ENCODE measurements at places on chromosomes 6 and 20.

DNA sequence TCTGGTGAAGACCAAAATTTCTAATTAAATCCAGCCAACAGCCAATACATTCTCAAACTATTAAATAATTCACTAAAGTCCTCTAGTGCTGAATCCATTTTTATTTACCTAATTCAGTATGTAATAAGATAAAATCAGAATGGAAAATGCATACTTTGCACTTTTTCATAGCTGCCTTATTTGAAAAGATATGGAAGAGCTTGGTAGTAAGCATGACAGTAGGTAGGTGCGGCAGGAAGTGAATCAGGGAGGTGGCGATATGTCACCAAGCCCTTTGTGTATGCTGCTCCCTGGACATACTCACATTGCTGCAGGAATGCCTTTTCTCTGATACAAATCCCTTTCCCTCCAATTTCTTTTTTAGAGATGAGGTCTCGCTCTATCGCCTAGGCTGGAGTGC lies 10.2 kb upstream of the TGM3 start:
- no peak for DNase-seq

DNA sequence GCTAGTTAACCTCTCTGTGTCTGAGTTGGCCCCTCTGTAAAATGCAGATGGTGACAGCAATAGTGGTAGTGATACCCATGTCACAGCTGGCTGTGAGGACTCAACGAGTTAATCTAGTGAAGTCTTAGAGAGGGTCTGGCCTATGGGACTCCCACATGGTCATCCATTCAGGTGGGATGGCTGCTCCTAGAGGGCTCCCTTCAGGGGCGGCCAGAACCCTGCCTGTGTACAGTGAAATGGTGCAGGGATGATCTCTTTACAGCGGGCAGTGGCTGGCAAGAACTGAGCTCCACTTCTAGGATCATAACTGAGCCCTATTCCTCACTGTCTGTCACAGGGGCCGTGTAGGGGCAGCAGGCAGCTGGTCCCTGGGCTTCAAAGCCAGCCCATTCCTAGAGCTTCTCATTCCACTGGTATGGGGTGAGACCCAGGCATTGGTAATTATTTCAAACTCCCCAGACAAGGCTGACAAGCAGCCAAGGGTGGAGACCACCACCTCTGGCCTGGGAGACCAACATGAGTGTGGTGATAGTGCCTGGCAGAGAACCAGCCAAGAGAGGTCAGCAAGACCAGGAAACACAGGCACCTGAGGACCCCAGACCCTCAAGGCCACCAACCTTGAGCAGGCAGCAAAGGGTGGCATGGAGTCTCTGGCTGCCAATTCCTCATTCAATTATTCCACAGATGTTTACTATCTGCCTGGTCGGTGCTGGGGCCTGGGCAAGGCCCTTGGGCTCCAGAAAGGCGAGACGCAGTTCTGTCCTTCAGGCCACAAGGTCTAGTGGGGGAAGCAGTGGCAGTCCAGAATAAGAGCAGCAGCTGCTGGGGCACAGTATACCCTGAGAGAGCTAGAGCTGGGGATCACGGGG lies 103.4 kb downstream of the MRPL14 start:
- DNase-seq = no peak

- DNase-seq = peak; percentile 43
Observed at GRCh38 chr6:52416629-52417151, 3.5 kb upstream of the EFHC1 start.

DNA sequence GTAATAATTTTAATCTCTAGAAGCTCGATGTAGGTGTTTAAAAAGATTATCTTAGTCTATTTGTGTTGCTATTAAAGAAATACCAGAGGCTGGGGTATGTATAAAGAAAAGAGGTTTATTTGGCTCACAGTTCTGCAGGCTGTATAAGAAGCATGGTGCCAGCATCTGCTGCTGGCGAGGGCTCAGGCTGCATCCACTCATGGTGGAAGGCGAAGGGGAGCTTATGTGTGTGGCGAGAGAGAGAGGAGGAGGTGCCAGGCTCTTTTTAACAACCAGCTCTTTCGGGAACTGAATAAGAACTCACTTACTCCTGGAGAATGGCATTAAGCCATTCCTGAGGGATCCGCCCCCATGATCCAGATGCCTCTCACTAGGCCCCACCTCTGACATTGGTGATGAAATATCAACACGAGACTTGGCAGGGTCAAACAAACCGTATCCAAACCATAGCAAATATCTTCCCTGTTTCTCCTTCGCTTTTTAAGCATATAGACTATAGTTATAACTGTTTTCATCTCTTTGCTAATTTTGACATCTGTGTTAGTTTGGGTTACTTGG lies 24.5 kb downstream of the CHMP4B start:
- DNase-seq = no peak

GRCh38 chr6:91449539-91449938 lies 862.7 kb upstream of the MAP3K7 start:
- DNase-seq = no peak

GRCh38 chr6:53750052-53750650 lies 44.7 kb upstream of the LRRC1 start:
- no peak for DNase-seq

- no peak for DNase-seq
Observed at GRCh38 chr20:12410783-12411182, 493.1 kb downstream of the BTBD3 start.

- no peak for DNase-seq
Observed at GRCh38 chr20:48489046-48489463, 338.7 kb downstream of the PREX1 start.

DNA sequence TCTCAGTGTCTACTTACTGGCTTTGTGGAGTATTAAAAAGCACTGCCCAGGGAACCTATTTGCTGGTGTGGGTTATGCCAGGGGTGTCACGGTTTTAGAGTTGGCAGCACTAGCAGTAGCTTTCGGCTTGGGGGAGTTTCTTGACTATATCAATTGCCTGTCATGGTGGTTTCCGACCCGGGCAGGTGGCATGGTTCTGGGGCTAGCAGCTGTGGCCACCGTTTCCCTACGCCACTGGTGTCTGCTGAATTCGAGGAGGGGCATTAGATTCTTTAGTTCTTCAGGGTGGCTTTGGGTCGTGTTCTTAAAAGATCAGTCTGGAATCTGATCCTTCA lies 55.6 kb upstream of the FOXC1 start:
- DNase-seq = no peak

GRCh38 chr20:20220134-20220533 lies 147.8 kb upstream of the INSM1 start:
- no peak for DNase-seq

DNA sequence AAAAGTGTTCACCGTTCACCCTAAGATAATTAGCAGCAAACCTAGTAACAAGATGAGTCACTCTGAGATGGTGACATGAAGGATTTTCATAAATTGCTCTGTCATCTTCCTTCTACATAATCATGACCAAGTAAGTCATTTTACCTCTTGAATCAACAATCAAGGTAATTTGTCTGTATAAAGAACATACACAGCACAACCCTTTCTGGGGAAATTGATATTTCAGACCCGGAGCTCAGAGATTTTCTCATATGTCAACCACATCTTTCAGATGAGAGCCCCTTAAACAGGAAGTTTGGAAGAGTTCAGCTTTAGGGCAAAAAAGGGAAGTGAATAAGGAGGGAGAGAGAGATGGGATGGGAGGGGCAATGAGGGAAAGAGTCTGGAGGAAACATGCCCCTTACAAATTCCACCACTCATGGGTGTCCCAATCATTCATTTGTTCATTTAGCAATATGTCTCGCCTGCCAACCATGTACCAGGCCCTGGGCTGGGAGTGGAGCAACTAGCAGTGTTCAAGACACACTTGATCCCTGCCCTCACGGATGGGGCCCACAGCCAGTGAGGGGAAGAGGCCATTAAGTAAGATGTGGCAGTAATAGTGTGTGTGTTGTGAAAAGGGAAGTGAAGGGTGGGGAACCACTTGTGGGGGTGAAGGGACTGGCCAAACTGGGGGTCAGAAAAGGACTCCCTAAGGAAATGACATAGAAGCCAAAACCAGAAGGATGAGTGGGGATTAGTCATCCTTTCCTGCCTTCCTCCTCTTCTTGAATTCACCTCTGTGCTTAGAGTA lies 190.9 kb downstream of the MAFB start:
- peak; percentile 97 for DNase-seq

GRCh38 chr6:7846966-7847818 lies 63.4 kb downstream of the TXNDC5 start:
- DNase-seq = no peak

DNA sequence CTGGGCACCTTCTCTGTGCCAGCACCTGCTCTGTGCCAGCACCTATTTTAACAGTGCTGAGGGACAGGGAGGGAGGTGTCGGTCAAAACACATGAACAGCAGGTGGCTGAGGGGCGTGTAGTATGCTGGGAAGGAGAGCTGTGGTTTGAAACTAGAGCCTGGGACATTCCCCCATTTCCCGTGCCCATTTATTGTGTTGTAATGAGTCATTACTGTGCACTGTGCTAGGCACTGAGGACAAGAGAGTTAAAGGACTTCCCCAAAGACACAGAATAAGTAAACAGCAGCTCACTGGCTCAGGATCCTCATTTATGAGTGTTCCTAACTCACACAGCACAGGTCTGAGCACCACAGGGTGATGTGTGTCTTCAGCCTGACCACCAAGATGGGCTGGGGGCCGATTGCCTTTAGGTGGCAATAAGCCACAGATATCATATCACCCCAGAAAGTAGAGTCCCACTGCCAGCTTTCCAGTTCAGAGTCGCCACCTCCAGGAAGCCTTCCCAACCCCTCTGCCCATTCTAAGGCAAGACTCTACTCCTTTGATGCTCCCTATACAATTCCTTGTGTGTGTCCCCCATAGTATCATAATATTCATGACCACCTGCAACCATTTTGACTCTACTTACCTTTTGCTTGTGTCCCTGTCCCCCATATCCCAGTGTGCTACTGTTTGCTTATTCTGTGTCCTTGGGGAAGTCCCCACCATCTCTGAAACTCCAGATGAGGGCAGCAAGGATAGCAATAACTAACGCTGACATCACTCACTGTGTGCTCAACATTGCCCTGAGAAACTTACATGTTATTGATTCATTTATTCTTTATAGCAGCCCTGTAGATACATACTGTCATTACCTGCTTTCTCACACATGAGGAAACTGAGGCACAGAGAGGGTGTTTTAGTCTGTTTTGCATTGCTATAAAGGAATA lies 87.3 kb downstream of the TOX2 start:
- no peak for DNase-seq

DNA sequence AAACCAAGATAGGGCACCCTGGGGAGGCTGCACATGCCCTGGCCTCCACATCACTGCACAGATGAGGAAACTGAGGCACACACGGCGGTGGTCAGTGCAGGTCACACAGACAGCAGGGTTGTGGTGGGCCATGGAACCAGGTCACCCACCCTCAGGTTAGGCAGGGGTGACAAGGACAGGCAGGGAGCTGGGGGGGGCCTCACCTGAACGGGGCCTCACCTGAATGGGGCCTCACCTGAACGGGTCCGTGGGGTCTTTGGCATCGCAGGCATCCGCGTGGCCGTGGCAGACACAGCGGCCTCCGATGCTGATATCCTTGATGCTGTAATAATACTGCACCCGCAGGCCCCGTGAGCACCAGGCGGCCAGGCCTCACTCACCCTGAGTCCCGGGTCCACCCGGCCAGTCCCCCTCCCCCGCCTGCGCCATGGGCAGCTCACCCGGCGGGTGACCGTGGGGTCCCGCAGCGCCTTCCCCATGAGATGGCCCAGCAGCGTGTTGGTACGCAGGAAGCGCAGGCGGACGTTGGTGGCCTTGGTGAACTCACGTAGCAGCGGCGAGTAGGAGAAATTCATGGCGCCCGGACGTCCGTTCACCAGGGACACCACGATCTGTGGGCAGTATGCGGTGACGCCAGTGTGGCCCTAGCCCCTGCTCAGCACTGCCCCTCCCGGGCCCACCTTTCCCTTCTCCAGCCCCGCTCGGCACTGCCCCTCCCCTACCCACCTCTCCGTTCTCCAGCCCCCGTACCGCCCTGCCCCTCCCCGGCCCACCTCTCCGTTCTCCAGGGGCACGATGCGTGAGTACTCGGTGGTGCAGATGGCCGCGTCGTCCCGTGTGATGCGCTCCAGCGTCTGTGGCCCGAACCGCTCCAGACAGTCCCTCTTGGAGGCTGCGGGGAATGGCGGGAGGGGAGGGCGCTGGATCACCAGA lies 15.4 kb downstream of the LAMA5 start:
- no peak for DNase-seq

- DNase-seq = no peak
Observed at GRCh38 chr6:83792846-83793245, 60.3 kb upstream of the RIPPLY2 start.

- DNase-seq = peak; percentile 97
Observed at GRCh38 chr20:44646641-44647274, 4.7 kb downstream of the ADA start.

DNA sequence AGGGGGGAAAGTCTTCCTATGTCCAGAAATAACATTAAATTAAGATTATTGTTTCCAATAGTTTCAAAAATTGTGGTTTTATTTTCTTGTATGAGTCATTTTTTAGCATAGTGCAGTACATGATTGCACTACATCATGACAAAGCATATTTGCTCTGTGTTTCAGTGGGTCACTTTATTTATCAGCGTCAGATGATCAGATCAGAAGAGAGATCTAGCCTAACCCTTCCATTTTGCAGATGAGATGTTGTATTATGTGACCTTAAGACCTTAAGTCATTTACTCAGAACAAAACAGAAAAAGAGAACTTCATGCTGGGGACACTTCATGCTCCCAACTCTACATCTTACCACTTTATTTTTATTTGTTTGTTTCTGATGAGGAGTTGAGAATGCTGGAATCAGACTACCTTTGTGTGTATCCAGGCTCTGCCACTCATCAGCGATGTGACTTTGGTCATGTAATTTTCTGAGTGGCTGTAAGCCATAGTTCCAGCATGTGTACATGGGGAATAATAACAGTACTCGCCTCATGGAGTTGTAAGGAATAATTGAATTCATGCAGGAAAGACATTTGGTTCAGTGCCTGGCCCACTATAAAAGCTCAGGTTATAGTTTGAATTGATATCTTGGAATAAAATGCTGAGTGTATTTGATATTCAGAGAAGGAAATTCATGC lies 13.5 kb downstream of the EYA4 start:
- DNase-seq = peak; percentile 71

GRCh38 chr6:108127826-108128225 lies 38.0 kb upstream of the NR2E1 start:
- DNase-seq = no peak

DNA sequence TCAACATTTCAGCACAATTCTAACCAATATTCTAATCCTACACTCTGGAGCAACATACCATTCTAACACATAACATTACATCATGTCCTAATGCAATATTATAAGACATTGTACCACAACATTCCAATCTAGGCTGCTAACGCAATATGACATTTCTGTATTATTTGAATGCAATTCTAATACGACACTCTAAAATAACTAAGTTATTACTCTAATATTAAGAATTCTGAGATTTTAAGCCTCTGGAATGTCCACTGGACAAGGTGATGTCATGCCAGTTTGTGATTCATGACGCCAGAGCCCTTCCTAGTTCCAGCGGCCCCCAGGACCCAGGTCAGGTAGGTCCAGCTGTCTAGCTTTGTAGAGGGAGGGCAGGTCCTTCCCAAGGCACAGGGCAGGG lies 69.7 kb upstream of the SIRPA start:
- DNase-seq = no peak

- DNase-seq = no peak
Observed at GRCh38 chr6:169503422-169504152, 198.2 kb downstream of the WDR27 start.

GRCh38 chr6:15316754-15317153 lies 70.9 kb downstream of the JARID2 start:
- no peak for DNase-seq
